ENCODE measurements at places on chromosomes 7 and 10. TPM values are rescaled to one million over a fixed set of nuclear protein-coding genes. Genes with fewer than 3 reads are reported as not detected.
A peak's percentile ranks its signal among the peaks of the same experiment; 100 is the strongest.

Gene AQP1
- total RNA-seq, result 107 TPM

Gene ZP3
- total RNA-seq, result 2.1 TPM

Gene OR9A2
- 0.41 TPM for total RNA-seq

Gene NANOS1
- total RNA-seq, result 4.6 TPM

Gene GHRHR
- total RNA-seq, result not detected

Gene FXYD4
- not detected for total RNA-seq

GRCh38 chr7:5143106-5143505 is 46.9 kb upstream of the WIPI2 start:
- no peak for DNase-seq

DNA sequence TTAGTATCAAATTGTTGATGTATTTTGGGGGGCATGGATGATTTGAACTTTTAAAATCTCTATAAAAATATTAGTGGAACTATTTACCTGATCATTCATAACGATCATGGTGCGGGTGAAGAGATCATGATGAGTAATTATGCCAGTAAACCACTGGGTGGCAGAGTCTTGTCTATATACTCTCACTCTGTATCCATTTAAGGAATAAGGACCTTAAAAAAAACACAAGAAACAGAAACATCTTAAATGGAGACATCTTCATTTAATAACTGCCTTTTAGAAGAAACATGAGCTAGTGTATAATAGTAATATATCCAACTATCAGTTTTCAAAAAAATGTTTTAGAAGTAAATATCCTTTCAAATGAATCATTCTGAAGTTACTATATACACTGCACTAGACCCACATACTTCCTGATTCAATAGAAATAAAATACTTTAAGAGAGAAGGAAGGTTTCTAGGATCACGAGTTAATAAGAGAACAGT is 84.0 kb downstream of the NRBF2 start:
- DNase-seq, result peak; percentile 70

- DNase-seq, result peak; percentile 94
Measured at GRCh38 chr7:149261829-149262617, at the start of gene ZNF783. TSS of gene ZNF783 (plus strand) at chr7:149262196. CDS start at chr7:149262334, 138 bp downstream.

- DNase-seq, result no peak
Measured at GRCh38 chr7:4706384-4707216, 24.5 kb downstream of the FOXK1 start.

- no peak for DNase-seq
Measured at GRCh38 chr10:101763141-101763846, 12.6 kb downstream of the FGF8 start.

GRCh38 chr10:56028298-56029132 is 332.5 kb downstream of the ZWINT start:
- no peak for DNase-seq

- no peak for DNase-seq
Measured at GRCh38 chr7:94003446-94004023, 620 bp downstream of the BET1 start.

- DNase-seq, result no peak
Measured at GRCh38 chr10:45432700-45433472, 58.9 kb downstream of the ALOX5 start.

DNA sequence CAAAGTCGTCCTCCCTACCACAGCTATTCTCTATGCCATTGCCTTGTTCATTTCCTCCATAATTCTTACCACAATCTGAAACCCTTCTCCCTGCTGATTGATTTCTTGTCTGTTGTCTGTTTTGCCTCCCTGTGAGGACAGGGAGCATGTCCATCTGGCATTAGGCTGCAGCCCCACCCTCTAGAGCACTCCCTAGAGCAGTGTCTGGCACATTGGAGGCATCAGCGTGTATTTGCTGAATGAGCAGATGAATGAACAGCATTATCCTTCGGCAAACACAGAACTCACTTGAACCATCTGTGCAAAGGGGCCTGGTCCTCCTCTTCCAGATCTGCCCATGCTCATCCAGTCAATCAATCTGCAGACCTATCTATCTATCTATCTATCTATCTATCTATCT is 5.1 kb upstream of the DMBT1 start:
- no peak for DNase-seq

- DNase-seq, result no peak
Measured at GRCh38 chr7:45143616-45144015, 14.0 kb upstream of the RAMP3 start.

Data from tongue (tissue), 3 donors.